Fibroblast of upper back skin (primary cell): ENCODE measurements at places on chromosomes 12 and 14.

GRCh38 chr12:12586879-12587675, 24.4 kb upstream of the DUSP16 start:
- no peak for DNase-seq

DNA sequence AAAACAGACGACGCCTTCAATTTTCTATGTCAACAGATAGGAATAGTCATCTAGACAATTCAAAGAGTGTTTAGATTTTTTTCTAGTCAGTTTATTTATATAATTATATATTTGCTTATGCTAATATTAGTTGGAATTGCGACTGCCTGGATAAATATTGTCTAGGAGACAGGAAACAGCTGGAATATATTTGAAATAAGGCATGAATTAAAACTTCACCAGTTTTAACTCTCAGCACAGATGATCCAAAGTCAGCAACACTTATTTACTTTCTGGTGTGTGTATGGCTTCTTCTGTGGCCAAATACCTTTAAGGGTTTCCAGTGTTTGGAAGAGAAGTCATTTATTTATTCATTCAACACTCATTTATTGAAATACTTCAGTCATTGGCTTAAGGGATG, 1215.4 kb upstream of the USP15 start:
- DNase-seq = no peak

GRCh38 chr12:9867531-9867930, 1.6 kb downstream of the CLEC2B start:
- DNase-seq = no peak

DNA sequence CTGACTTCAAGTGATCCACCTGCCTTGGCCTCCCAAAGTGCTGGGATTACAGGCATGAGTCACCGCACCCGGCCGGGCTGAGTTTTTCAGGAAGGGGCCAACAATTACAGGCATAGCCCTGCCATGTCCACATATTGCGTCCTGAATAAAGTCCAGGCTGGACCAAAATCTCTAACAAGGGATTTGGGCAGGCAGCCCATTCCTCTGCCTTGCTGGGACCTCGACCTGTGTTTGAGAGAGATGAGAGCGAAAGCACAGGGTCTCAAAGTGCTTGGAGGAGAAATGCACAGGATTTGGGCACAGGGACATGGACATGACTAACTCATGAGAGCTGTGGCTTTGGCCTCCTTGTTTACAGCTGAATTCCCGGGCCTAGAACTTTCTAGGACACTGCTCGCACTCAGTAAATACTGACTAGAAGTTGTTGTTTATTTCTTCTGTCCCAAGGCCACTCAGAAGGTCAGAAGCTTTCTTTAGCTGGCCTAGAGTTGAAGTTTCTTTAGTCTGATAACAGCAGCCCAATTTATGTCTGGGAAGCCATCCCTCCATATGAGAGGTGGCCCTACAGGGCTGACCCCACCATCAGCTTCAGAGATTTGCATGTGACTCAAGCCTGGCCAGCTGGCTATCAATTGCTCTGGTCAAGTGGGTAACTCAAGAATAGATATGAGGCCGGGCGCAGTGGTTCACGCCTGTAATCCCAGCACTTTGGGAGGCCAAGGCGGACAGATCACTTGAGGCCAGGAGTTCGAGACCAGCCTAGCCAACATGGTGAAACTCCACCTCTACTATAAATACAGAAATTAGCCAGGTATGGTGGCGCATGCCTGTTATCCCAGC, 11.7 kb downstream of the CAMKK2 start:
- DNase-seq = no peak

DNA sequence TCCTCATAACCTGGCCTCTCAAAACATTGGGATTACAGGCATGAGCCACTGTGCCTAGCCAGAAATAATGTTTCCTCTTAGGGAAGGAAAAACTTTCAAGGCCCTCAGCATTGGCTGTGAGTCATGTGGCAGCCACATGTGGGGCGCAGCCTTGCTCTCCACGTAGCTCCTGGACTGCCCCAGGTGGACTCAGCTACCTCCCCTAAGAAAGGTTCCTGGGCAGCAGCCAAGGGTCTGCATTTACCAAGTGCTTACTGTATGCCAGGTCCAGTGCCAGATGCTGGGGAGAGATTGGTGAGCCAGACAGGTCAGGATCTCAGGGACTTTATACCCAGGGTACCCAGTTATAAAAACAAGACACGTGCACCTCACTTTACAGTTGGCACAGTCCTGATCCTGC, 3.7 kb upstream of the TRPV4 start:
- DNase-seq = peak; percentile 27

- DNase-seq = peak; percentile 62
These were observed 1.5 kb upstream of the KRT6A start for GRCh38 chr12:52494518-52494917.

GRCh38 chr12:53624956-53625355, 1.2 kb downstream of the ATF7 start:
- DNase-seq = peak; percentile 5

DNA sequence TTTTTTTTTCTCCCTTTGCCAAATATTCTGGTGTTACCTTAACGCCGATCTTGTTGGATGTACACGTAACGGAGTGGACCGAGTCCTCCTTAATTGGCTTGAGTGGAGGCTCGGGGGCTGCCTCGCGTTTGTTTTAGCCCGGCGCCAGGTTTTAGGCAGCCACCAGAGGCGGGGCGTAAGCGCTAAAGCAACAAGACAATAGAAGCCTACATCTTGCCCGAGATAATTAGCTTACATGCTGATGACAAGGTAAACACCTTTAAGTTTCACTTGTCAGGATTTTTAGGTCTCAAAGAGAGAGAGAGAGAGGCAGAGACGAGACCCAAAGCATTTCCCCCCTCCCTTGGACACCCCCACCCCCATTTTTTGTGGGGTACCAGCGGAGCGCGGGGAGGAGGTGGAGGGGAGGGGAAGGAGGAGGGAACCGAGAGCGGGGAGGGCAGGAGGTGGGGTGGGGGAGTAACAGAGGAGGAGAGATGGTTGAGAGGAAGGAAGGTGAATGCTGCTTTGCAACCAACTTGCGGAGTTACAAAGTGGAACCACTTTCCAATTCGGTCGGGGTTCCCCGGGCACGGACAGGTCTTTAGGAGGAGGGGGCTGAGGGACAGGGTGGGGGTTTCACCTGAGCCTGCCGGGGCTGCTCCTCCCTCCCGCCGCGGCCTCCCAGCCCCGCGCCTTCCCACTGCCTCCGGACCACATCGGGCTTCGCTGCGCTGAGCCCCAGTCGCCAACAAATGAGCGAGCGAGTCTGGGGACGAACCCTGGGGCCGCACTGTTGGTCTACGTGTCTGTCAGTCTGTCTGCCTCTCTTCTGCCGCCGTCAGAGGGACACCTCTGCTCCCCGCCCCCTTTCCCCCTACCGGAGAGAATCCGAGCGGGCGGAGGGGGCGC, at the start of gene NKX2-1:
Gene NKX2-1, minus strand, starts transcription at position 802 of the 891 bp plus-strand sequence. Its CDS starts 103 bp downstream, at position 699.
- no peak for DNase-seq

- no peak for DNase-seq
These were observed 12.5 kb upstream of the CLEC4E start for GRCh38 chr12:8553088-8553627.

DNA sequence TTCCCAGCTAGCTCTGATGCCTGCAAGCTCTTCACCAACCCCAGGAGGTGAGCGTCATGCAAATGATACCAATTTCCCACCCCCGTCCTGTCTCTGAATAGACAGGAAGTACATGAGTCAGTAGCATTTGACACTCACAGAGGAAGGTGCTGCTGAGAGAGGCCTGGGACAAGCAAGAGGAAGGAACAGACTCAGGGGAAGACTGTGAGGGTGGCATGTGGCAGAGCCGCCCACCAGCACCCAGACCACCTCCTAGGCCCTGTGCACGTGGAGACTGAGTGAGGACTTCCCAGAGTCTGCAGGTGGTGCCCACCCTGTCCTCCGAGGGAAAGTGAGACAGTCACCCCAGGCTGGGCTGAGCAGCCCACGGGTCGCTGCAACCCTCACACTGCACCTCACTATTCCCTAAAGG, 199.5 kb upstream of the SFSWAP start:
- DNase-seq = peak; percentile 10

DNA sequence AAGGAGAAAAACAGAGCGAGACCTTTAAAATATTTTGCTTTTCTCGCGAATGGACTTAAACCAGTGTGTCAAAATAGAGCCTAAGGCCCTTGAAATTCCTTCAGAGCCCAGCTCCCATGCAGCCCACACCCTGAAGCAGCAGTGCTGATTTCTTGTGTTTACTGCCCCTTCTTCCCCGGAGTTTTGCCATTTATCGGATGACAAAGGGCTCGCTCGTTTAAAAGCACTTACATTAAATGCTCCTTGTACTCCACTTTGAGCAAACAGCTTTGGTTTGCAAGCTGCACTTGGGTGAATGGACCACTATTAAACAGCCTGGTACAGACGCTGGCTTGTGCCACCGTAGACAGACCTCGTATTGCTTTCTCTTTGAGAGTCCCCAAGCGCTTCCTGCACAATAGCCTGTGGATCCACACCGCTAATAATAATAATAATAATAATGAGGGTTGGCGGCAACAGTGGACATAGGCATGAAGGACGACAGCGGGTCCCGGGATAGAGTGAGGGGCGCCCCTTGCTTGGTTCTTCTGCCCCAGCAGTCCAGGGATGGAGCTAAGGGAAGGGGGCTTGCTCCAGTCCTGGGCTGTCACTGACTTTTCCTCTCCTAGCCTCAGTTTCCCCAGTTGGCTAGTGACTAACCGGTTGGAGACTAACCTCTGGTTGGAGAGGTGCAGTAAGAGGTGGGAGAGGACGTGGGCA, 6.6 kb downstream of the DLK1 start:
- no peak for DNase-seq

DNA sequence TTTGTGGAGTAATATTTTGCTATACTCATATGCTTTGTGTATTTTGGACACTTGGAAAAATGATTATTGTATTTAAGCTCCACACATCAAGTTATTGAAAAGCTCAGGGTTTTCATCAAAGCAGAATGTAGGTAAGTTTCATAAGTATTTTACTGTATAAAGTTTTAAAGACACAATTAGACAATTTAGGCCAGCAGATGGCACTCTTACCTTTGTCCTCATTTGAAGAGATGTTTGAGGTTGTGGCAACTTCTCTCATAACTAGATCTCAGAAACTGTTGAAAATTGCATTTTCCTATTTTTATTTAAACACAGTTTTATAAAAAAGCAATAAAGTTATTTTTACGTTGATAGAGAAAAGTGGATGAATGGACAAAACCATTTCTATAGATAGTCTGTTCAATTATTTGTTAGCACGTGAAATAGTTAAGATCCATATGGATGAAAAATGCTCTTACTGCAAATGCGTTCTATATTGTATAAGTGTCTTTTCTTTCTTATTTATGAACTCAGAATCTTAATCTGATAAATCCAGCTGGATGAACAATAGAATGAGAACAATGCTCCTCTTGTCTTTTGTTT, 300.0 kb downstream of the AEBP2 start:
- peak; percentile 77 for DNase-seq

GRCh38 chr12:27493260-27493940, 30.6 kb upstream of the PPFIBP1 start:
- DNase-seq = peak; percentile 30

DNA sequence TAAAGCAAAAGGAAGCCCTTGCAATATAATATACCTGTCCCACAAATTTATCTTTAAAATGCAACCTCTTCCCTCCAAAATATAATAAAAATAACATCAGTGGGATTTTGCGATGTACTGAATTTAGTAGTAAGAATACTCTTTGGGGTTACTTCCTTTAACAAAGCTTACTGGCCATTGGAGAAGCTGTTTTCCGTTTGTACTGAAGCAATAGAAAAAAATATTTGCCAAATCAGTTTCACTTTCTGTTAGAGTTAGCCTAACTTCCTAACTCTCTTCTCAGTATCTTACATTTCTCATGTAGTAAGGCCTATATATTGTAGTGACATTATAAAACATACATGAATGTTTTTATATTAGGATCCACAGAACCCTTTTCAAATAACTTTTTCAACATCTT, 3.7 kb downstream of the MAX start:
- no peak for DNase-seq

GRCh38 chr12:117284140-117284539, 77.3 kb downstream of the NOS1 start:
- no peak for DNase-seq

DNA sequence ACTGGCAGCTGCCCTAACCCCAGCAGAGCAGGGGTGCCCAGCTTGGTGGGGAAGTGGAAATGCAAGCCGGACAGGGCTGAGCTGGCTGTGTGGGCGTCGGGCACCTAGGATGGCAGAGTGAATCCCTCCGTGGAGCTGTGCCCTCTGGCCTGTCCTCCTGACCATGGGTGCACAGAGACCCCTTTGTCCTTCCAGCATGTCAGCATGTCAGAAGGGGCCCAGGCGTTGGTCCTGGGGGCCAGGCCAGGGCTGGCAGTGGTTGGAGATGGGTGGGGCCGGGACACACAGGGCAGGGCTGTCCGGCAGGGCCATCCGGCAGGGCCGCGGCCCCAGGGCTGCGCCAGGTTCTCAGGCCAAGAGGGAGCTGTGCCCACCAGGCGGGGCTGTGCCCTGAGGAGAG, 8.8 kb upstream of the TEX22 start:
- no peak for DNase-seq

DNA sequence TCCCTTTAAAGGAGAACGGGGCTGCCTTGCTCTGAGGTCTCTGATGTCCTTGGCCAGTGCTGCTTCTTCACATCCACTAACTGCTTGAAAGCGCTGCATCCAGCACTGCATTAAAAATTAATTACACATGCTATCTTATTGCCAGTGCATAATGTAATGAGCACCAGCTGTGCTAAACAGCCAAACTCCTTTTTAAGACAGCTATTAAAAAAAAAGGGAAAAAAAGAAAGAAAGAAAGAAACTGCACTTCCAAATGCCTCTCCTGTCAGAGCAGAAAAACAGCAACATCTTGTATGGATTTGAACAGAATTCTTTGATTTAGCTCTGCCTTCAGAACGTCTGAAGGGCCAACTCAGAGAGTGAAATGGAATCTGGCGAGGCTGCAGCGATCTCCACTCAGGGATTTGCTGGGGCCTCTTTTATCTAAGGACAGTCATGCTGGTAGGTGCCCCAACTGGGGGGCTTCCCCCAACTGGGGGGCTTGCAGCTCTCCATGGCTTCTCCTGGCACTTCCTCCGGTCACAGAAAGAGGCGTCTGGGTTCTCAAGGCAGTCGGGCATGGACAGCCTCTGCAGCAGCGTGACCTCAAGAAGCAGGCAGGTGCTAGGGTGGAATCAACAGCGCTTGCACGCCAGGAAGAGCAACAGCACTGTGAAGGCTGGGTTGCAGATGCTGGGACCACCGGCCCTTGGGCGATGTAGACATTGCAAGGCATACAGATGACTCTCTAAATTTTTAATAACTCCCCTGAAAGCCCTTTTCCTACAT, 46.4 kb downstream of the BCL11B start:
- peak; percentile 47 for DNase-seq

DNA sequence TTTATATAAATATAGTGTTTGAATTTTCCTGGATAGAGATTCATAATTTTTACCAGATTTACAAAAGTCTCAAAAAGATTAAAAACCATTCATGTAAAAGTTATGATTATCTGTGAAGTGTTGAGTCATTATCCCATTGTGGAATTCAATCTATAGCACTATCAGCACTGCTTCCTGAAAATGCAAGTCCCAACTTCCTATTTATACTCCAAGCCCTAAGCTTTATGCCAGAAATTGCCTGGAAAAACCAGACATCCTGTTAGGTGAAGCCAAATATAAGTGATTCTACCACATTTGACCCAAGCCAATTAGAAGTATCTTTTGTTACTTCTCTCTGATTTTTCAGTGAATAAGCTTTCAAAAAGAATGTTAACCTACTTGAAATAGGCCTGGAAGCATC, 129.1 kb downstream of the GPR135 start:
- DNase-seq = peak; percentile 38
